HFFc6 (cell line): ENCODE measurements at places on chromosomes 3 and 15. TPM values are rescaled to one million over a fixed set of nuclear protein-coding genes. Genes with fewer than 3 reads are reported as not detected.

- H3K4me3 ChIP-seq: no peak overlapping the region
- peaks cover 18% of the 10 kb centered on the region for H3K4me1 ChIP-seq
- no peak overlapping the region for H3K27ac ChIP-seq
- no peak for DNase-seq
- H3K36me3 ChIP-seq: no peaks in the 10 kb centered on the region
These were observed 36.2 kb downstream of the FEM1B start for GRCh38 chr15:68313501-68314410.

DNA sequence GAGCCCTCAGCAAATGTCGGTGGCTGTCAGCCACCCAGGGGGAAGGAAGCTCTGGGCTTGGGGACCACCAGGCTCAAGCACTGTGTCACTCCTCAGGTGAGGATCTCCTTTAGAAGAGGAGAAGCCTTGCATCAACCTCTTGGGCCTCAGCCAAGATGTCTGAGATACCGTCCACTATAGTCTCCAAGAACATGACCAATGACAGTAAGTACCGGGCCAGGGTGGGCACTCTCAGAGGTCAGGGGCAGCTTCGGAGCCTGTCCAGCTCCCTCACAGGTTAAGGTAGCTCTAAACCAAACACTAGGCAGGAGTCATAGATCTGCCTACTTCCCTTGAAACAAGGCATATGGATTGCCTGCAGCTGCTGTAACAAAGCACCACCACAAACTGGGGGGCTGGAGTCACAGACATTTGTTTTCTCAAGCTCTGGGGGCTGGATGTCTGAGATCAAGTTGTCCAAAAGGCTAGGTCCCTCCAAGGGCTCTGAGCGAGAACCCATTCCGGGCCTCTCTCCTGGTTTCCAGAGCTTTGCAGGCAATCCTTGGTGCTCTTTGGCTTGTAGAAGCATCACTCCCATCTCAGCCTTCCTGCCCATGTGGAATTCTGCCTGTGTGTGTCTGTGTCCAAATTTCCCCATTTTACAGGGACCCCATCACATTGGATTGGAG lies 1.3 kb downstream of the CFAP100 start:
- no peak overlapping the region for H3K27ac ChIP-seq
- H3K4me3 ChIP-seq: no peak overlapping the region
- DNase-seq: no peak
- no peaks in the 10 kb centered on the region for H3K4me1 ChIP-seq
- H3K36me3 ChIP-seq: no peaks in the 10 kb centered on the region
- H3K27me3 ChIP-seq: peaks cover 38% of the 10 kb centered on the region

Gene CFAP44
- 0.86 to 2.3 TPM (median 1.4 TPM) in 3 replicates for total RNA-seq

GRCh38 chr15:36400936-36401585 lies 178.4 kb upstream of the CDIN1 start:
- H3K27ac ChIP-seq: no peak overlapping the region
- H3K4me1 ChIP-seq: peaks cover 8% of the 10 kb centered on the region
- DNase-seq: no peak
- H3K36me3 ChIP-seq: no peaks in the 10 kb centered on the region; the same call in 1 of the 2 replicates
- H3K27me3 ChIP-seq: no peaks in the 10 kb centered on the region; the same call in 1 of the 2 replicates
- H3K4me3 ChIP-seq: no peak overlapping the region

DNA sequence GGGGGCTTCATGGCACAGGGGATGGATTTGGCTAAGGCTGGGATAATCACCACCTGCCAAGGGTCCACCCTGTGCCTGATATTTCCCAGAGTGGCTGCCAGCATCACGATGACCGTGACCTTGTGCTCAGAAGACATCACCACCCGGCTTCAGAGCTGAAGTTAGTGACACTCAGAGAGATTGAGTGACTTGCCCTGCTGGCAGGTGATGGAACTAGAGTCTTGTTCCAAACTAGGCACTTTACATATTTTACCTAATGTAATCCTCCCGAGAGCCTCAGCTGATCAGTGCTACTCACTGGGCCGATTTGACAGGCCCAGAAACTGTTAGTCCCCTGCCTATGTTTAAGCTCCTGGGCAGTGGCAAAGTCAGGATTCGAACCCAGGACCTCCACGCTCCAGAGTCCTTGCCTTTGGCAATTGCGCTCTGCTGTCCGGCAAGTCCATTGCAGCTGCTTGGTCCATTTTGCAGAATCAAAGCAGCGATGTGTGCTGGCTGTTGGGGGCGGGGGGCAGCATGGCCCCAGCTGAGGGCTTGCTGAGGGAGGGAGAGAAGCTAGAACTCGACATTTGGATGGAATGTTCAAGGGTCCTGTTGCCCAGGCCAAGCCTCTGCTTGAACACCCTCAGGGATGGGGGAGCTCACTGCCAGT lies 74.8 kb upstream of the GATA2 start:
- DNase-seq: no peak
- no peak overlapping the region for H3K27ac ChIP-seq

Gene GOLGA6D
- not detected in 3 replicates for total RNA-seq

Gene NEK10
- total RNA-seq: 5.2 to 11.1 TPM (median 10.6 TPM) in 3 replicates

DNA sequence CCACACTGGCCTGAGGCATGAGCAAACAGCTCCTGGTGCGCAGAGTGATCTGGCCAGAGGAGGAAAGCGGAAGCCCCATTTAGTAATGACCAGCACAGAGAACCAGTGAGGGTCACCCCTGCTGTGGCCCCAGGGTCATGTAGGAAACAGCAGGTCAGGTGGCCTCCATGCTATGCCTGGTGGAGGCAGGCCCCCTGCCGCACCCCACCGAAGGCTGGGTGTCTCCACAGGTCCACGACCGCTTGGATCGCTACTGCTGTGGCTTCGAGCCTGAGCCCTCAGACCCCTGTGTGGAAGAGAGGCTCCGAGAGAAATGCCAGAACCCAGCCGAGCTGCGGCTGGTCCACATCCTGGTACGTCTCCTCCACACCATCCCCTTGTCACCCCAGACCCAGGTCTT lies 52.6 kb downstream of the POMGNT2 start:
- peaks cover 24% of the 10 kb centered on the region for H3K27me3 ChIP-seq
- H3K27ac ChIP-seq: no peak overlapping the region
- no peak for DNase-seq
- H3K36me3 ChIP-seq: no peaks in the 10 kb centered on the region
- H3K4me3 ChIP-seq: no peak overlapping the region

GRCh38 chr3:72092778-72093177 lies 307.8 kb upstream of the PROK2 start:
- H3K27me3 ChIP-seq: peaks cover 45% of the 10 kb centered on the region
- DNase-seq: no peak
- H3K27ac ChIP-seq: no peak overlapping the region
- H3K4me3 ChIP-seq: no peak overlapping the region
- no peaks in the 10 kb centered on the region for H3K4me1 ChIP-seq

GRCh38 chr3:69675786-69676530 lies 63.3 kb upstream of the MITF start:
- H3K4me1 ChIP-seq: no peaks in the 10 kb centered on the region
- no peak for DNase-seq
- H3K27ac ChIP-seq: no peak overlapping the region
- peaks cover 17% of the 10 kb centered on the region for H3K27me3 ChIP-seq
- H3K4me3 ChIP-seq: no peak overlapping the region

DNA sequence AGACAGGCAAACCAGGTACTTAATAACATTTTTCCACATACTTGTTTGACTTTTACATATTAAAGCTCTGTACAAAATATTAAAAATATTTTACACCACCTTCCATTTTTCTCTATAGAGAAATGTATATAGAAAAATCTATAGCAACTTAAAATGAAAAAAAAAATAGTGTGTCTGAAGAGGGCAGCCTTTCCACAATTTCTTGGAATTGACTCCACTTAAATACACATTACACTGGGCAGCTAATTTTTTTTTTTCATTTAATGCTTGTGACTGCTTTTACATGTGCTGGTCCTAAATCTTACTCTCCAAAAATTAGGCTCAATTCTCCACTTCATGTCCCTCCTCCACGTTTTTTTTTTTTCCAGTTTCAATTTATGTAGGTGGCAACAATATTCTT lies 427.0 kb upstream of the RBMS3 start:
- H3K27ac ChIP-seq: no peak overlapping the region
- H3K27me3 ChIP-seq: peaks cover 5% of the 10 kb centered on the region; the same call in 1 of the 2 replicates
- H3K36me3 ChIP-seq: no peaks in the 10 kb centered on the region
- no peak for DNase-seq
- H3K4me3 ChIP-seq: no peak overlapping the region

DNA sequence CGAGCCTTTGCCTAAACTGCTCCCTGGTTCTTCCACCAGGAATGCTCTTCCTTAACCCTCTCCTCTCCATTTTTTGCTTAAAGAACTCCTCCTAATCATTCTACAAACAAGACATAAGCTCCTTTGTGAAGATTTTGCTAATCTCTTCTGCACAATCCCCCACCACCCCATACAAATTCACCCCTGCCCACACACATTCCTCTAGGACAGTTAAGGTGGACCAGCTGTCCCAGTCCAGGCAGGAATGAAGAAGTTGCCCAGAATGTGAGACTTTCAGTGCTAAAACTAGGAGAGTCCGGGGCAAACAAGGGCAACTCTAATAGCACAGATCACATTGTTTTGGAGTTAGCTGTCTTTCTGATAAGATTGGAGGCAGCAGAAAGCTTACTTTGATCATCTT lies 13.9 kb upstream of the FAM174B start:
- H3K4me1 ChIP-seq: peaks cover 15% of the 10 kb centered on the region
- H3K4me3 ChIP-seq: no peak overlapping the region
- H3K36me3 ChIP-seq: no peaks in the 10 kb centered on the region
- H3K27ac ChIP-seq: no peak overlapping the region
- no peak for DNase-seq

GRCh38 chr15:90625037-90625436 lies 92.1 kb upstream of the BLM start:
- peaks cover 12% of the 10 kb centered on the region for H3K36me3 ChIP-seq
- H3K4me1 ChIP-seq: no peaks in the 10 kb centered on the region

GRCh38 chr3:46052531-46052930 lies 25.2 kb upstream of the XCR1 start:
- no peak overlapping the region for H3K27ac ChIP-seq
- no peak overlapping the region for H3K4me3 ChIP-seq
- H3K4me1 ChIP-seq: no peaks in the 10 kb centered on the region
- no peak for DNase-seq
- H3K27me3 ChIP-seq: peaks cover 43% of the 10 kb centered on the region

DNA sequence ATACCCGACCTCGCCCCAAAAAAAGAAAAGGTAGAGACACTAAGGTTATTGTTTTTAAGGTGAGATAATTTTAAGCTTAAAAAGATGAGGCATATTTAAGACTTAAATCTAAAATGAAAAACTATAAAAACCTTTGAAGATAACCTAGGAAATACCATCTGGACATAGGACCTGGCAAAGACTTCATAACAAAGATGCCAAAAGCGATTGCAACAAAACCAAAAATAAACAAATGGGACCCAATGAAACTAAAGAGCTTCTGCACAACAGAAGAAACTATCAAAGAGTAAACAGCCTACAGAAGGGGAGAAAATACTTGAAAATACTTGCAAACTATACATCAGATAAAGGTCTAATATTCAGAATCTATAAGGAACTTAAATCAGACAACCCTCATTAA lies 80.9 kb downstream of the TMCC1 start:
- no peaks in the 10 kb centered on the region for H3K4me1 ChIP-seq
- H3K27ac ChIP-seq: no peak overlapping the region
- H3K36me3 ChIP-seq: no peaks in the 10 kb centered on the region
- DNase-seq: no peak
- no peaks in the 10 kb centered on the region; the same call in 1 of the 2 replicates for H3K27me3 ChIP-seq

DNA sequence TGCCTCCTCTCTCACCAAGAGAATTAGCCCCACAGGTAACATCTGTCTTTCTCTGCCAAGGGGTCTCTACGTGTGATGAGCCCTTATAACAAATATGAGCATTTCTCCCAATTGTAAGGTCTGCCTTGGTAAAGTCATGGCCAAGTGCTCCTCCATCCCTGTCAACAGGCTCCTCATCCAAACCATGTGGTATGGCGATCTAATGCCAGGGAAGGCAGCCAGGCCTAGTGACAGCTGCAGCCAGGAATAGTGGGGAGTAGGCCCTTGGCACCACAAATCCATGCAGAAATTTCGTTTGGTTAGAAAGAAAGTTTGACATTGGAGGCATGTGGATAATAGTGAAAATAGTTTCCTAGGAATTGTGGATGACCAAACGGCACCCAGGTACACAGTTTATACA lies 4.7 kb upstream of the LRTM1 start:
- H3K36me3 ChIP-seq: no peaks in the 10 kb centered on the region
- no peaks in the 10 kb centered on the region for H3K4me1 ChIP-seq
- no peak overlapping the region for H3K27ac ChIP-seq

DNA sequence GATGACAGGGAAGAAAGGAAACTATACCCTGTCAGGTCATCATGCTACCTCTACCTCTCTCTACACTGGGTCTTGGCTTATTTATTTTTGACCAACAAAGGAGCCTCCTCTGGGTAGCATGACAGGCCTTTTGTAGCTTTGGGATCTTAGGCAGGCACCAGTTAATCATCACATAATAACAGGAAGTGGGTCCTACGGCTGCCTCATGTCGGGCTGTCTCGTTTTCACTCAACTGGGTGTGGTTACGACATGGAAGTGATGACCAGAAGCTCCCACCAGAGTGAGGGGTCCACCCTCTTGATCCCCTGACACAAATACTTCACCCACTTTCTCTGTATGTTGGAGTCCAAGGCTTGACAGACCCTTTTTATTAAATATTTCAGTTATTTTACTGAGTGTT lies 105.3 kb downstream of the CD47 start:
- no peak for DNase-seq
- no peak overlapping the region for H3K4me3 ChIP-seq
- no peak overlapping the region for H3K27ac ChIP-seq
- H3K27me3 ChIP-seq: peaks cover 6% of the 10 kb centered on the region
- H3K36me3 ChIP-seq: no peaks in the 10 kb centered on the region

Gene ANKRD34C
- not detected in 3 replicates for total RNA-seq

GRCh38 chr15:49507261-49507660 lies 84.2 kb downstream of the FGF7 start:
- no peaks in the 10 kb centered on the region for H3K27me3 ChIP-seq
- peaks cover 15% of the 10 kb centered on the region for H3K4me1 ChIP-seq
- no peak overlapping the region for H3K27ac ChIP-seq
- no peak for DNase-seq
- H3K4me3 ChIP-seq: no peak overlapping the region

DNA sequence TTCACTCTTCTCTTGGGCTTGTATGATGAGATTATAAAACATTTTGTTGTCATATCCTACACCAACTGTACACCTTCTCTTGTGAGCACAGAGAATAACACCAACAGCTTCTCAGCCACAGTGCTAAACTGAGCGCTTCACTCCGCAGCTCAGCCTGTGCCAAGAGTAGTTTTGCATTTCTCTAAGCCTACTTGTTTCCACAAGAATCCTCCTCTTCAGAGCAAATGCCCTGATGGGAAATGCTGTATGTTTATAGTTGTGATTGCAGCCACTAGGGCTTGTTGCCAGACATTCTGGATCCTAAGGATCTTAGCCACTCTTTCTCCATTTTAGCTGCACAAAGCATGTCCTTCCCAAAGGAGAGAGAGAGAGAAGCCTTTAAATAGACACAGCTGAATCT lies 138.8 kb upstream of the PLXND1 start:
- peaks cover 7% of the 10 kb centered on the region for H3K4me1 ChIP-seq
- peaks cover 2% of the 10 kb centered on the region for H3K27me3 ChIP-seq
- H3K4me3 ChIP-seq: no peak overlapping the region
- no peak overlapping the region for H3K27ac ChIP-seq

GRCh38 chr15:51735228-51736010 lies 2.0 kb downstream of the LYSMD2 start:
- no peaks in the 10 kb centered on the region; the same call in 1 of the 2 replicates for H3K36me3 ChIP-seq
- H3K27me3 ChIP-seq: no peaks in the 10 kb centered on the region; the same call in 1 of the 2 replicates
- peak overlapping the region; percentile 89; the same call in 1 of the 2 replicates for H3K4me3 ChIP-seq
- no peak for DNase-seq
- peaks cover 64% of the 10 kb centered on the region for H3K4me1 ChIP-seq

GRCh38 chr15:53446376-53446775 lies 313.1 kb downstream of the WDR72 start:
- no peaks in the 10 kb centered on the region for H3K27me3 ChIP-seq
- no peaks in the 10 kb centered on the region for H3K4me1 ChIP-seq
- H3K4me3 ChIP-seq: no peak overlapping the region
- H3K27ac ChIP-seq: no peak overlapping the region
- no peaks in the 10 kb centered on the region for H3K36me3 ChIP-seq
- DNase-seq: no peak
